ENCODE measurements at places on chromosomes 1 and 21.

DNA sequence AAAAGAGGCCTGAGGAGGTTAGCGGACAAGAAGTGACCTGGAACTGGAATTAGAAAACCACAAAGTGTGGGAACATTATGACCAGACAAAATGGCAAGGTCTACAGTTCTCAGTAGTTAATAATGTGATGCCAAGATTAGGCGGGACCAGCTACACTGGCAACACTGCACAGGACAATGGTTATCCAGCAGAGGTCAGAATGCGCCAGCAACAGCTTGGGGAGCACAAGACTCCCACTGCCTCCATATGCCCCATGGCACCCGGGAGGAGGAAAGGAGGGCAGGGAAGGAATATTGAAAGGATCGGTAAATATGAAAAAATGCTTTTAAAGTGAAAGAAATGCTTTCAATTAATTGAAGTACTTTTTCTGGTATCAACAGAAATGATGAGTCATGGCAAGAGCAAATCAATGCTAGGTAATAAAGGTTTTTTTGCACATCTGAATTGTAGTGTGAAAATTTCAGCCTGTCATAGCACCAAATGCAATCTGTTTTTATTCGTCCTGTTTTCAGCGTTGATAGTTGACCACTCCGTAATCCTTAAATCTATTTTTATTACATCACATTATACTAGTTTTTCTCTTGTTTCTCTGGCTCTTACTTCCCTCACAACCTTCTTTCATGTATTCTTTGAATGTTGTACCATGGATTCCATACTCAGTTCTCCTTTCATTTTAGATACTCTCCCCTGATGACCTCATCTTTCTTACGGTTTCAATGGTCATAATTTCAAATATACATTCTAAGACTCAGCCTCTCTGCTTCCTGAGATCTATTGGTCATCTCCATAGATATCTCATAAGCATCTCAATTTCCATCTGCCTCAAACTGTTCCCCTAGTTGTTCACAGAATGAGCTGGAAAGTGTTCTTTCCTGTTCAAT lies 30.7 kb downstream of the VCAM1 start:
- no peak for DNase-seq
- H3K4me3 ChIP-seq, result no peak overlapping the region
- H3K36me3 ChIP-seq, result no peaks in the 10 kb centered on the region
- no peaks in the 10 kb centered on the region for H3K4me1 ChIP-seq

- peak overlapping the region; percentile 17 for H3K27ac ChIP-seq
- no peaks in the 10 kb centered on the region for H3K27me3 ChIP-seq
- no peak overlapping the region for H3K4me3 ChIP-seq
- no peak for DNase-seq
- no peaks in the 10 kb centered on the region for H3K36me3 ChIP-seq
Measured at GRCh38 chr1:60745484-60745883, 336.9 kb upstream of the NFIA start.

DNA sequence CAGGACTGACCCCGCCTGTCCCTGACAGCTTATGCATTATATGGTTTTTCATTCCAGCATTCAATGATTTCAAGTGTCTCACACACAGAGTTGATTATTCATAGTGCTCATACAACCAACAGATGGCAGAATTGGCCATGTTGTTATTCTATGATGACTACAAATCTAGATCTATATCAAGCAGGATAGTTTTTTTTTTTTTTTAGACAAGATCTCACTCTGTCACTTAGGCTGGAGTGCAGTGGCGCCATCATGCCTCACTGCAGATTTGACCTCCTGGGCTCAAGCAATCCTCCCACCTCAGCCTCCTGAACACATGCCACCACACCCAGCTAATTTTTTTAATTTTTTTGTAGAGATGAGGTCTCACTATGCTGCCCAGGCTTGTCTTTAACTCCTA lies 40.1 kb upstream of the LRRC8D start:
- DNase-seq, result no peak
- H3K27ac ChIP-seq, result no peak overlapping the region
- no peak overlapping the region for H3K4me3 ChIP-seq
- H3K27me3 ChIP-seq, result no peaks in the 10 kb centered on the region
- no peaks in the 10 kb centered on the region for H3K4me1 ChIP-seq

- peak overlapping the region; percentile 92 for H3K4me3 ChIP-seq
- no peaks in the 10 kb centered on the region for H3K27me3 ChIP-seq
- H3K27ac ChIP-seq, result peak overlapping the region; percentile 60
- H3K36me3 ChIP-seq, result peaks cover 4% of the 10 kb centered on the region
- peaks cover 5% of the 10 kb centered on the region for H3K4me1 ChIP-seq
Measured at GRCh38 chr1:234609691-234610042, 311 bp downstream of the IRF2BP2 start.

DNA sequence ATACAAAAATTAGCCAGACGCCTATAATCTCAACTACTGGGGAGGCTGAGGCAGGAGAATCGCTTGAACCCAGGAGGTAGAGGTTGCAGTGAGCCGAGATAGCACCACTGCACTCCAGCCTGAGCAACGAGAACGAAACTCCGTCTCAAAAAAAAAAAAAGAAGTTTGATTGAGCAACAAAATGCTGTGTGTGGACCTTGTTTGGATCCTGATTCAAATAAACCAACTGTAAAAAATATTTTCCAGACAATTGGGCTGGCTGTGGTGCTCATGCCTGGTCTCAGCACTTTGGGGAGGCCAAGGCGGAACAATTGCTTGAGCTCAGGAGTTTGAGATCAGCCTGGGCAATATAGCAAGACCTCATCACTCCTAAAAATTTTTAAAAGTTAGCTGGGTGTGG lies 16.8 kb downstream of the PTAFR start:
- DNase-seq, result no peak
- no peaks in the 10 kb centered on the region for H3K36me3 ChIP-seq
- H3K4me1 ChIP-seq, result no peaks in the 10 kb centered on the region
- no peak overlapping the region for H3K27ac ChIP-seq

GRCh38 chr1:47708658-47709018 lies 270.8 kb downstream of the FOXD2 start:
- no peaks in the 10 kb centered on the region for H3K36me3 ChIP-seq
- no peak overlapping the region for H3K4me3 ChIP-seq
- DNase-seq, result no peak
- no peaks in the 10 kb centered on the region for H3K4me1 ChIP-seq
- H3K27ac ChIP-seq, result no peak overlapping the region

DNA sequence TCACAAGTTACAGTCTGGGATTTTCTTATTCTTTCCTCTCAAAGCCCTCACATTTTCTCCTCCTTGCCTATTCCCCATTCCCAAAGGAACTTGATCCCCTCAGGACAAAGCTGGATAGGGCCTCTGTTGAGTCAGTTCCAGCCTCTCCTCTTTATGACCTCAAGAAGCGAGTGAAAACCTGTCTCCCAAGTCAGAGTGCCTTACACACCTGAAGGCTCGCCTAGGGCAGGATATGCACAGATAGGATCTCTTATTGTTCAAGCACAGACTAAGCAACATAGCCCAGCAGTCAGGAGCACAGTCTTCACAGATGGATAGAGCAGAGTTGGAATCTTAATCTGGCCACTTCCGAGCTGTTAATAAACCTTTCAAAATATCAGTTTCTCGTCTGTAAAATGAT lies 60.8 kb upstream of the PRRC2C start:
- DNase-seq, result no peak
- no peak overlapping the region for H3K4me3 ChIP-seq
- H3K4me1 ChIP-seq, result no peaks in the 10 kb centered on the region
- no peaks in the 10 kb centered on the region for H3K27me3 ChIP-seq

- peak; percentile 80 for DNase-seq
- no peak overlapping the region for H3K4me3 ChIP-seq
Measured at GRCh38 chr21:34072145-34073031, 990 bp upstream of the MRPS6 start.

DNA sequence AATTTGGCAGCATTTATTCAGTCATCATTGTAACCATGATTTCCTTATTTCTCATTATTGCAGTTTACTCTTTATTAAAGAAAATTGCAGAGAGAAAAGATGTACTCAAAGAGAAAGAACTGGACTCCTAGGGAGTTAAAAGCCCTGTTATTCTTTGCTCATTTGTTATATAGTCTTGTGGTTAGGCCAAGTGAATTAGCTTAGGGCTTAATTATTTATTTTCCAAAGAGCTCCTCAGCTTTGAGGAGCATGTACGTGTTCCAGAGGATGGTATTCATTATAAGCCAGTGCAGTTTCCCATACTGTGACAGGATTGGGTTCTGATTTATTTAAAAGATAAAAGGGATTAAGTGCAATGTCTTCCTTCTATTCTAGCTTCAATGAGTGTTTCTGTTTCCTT lies 86.4 kb downstream of the GPR161 start:
- H3K4me1 ChIP-seq, result no peaks in the 10 kb centered on the region
- no peaks in the 10 kb centered on the region for H3K36me3 ChIP-seq
- H3K27ac ChIP-seq, result no peak overlapping the region
- DNase-seq, result no peak

DNA sequence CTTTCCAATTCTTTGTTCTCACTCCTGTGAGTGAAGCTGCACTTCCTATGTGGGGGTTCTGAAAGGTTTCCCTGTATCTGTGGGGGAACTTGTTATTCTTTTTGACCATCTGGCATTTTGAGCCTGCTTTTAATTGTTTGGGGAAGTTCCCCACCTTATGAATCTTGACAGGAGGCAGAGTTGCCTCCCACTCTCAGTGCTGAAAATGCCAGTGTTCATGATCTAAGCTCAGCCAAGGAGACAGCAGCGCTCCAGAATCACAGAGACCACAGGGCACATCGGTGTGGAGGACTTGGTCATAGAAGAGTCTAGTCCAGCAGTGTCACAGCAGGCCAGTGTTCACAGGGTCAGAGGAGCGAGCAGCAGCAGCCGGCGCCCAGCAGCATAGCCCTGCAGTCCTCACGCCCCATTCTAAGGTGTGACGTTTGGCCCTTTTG lies 63.8 kb upstream of the PRDX6 start:
- no peaks in the 10 kb centered on the region for H3K4me1 ChIP-seq
- no peak overlapping the region for H3K4me3 ChIP-seq
- no peak for DNase-seq
- H3K27me3 ChIP-seq, result no peaks in the 10 kb centered on the region
- H3K36me3 ChIP-seq, result no peaks in the 10 kb centered on the region

DNA sequence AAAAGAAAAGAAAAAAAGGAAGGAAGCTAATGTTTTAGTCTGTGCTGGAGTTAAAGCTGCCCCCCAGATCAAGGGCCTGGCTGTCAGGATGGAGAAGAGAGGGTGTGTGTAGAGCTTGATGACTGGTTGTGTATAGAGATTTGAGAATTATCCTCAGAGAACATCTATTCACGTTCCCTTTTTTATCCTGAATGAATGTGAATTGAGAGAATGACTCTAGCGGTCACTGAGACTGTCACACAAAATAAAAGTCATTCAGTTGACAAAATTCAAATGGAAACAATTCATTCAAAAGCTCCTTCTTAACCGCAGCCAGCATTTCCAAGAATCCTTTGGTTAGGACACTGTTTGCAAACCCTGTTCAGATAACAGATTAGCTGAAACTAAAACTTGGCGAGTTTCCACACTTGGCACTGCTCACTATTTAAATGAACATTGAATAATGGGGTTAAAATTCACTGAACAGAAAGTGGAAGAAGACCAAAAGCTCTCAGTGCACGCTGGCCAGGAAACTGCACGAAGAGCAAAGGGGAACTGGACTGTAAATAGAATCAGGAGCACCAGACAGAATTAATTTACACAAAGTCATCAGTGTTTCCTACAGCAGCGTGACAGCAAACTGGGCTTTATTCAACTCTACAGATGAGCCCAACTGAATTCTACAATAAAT lies 13.6 kb upstream of the FAM89A start:
- H3K4me3 ChIP-seq, result no peak overlapping the region
- no peaks in the 10 kb centered on the region for H3K27me3 ChIP-seq
- DNase-seq, result no peak
- no peak overlapping the region for H3K27ac ChIP-seq

- no peak overlapping the region for H3K27ac ChIP-seq
- no peaks in the 10 kb centered on the region for H3K36me3 ChIP-seq
- no peaks in the 10 kb centered on the region for H3K4me1 ChIP-seq
- H3K4me3 ChIP-seq, result no peak overlapping the region
- DNase-seq, result no peak
Measured at GRCh38 chr1:175043824-175044223, 20.6 kb upstream of the MRPS14 start.

GRCh38 chr1:114756009-114756892 lies 1.5 kb downstream of the CSDE1 start:
- H3K27ac ChIP-seq, result peak overlapping the region; percentile 31
- DNase-seq, result no peak
- H3K4me3 ChIP-seq, result peak overlapping the region; percentile 94
- no peaks in the 10 kb centered on the region for H3K4me1 ChIP-seq
- no peaks in the 10 kb centered on the region for H3K36me3 ChIP-seq
- no peaks in the 10 kb centered on the region for H3K27me3 ChIP-seq

GRCh38 chr21:39630191-39630591 lies 17.5 kb downstream of the B3GALT5 start:
- H3K4me1 ChIP-seq, result no peaks in the 10 kb centered on the region
- H3K27me3 ChIP-seq, result no peaks in the 10 kb centered on the region
- DNase-seq, result no peak

DNA sequence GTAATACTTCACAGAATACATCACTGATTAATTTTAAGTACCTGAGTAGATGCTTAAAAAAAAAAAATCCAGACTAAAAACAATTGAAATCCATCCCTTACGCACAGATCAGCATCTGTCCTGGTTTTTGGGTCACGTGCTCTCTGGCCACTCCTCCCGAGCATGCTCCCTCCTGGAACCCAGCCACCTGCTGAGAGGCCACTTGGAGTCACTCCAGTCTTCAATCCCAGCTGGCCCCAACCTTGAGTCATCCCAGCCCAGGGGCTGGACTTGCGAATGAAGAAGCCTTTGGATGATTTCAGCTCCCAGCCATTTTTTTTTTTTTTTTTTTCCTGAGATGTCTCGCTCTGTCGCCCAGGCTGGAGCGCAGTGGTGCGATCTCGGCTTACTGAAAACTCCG lies 8.9 kb downstream of the MAP1LC3C start:
- H3K4me1 ChIP-seq, result no peaks in the 10 kb centered on the region
- no peak overlapping the region for H3K27ac ChIP-seq
- no peak overlapping the region for H3K4me3 ChIP-seq
- no peaks in the 10 kb centered on the region for H3K27me3 ChIP-seq
- DNase-seq, result peak; percentile 70

- no peak overlapping the region for H3K4me3 ChIP-seq
- no peak overlapping the region for H3K27ac ChIP-seq
- H3K4me1 ChIP-seq, result peaks cover 6% of the 10 kb centered on the region
Measured at GRCh38 chr1:30085811-30086770, 637.3 kb downstream of the MATN1 start.

GRCh38 chr1:229980009-229980408 lies 87.0 kb upstream of the GALNT2 start:
- no peaks in the 10 kb centered on the region for H3K36me3 ChIP-seq
- no peaks in the 10 kb centered on the region for H3K27me3 ChIP-seq
- H3K27ac ChIP-seq, result no peak overlapping the region
- H3K4me3 ChIP-seq, result no peak overlapping the region
- no peak for DNase-seq

- no peak for DNase-seq
- H3K27ac ChIP-seq, result no peak overlapping the region
- H3K27me3 ChIP-seq, result no peaks in the 10 kb centered on the region
Measured at GRCh38 chr1:166601650-166602278, 237.5 kb upstream of the POGK start.

GRCh38 chr1:110890474-110891196 lies 17.7 kb downstream of the CD53 start:
- H3K36me3 ChIP-seq, result no peaks in the 10 kb centered on the region
- DNase-seq, result no peak
- H3K27me3 ChIP-seq, result no peaks in the 10 kb centered on the region
- no peaks in the 10 kb centered on the region for H3K4me1 ChIP-seq
- H3K4me3 ChIP-seq, result no peak overlapping the region
